ENCODE measurements at places on chromosomes 1 and 21. TPM values are rescaled to one million over a fixed set of nuclear protein-coding genes. Genes with fewer than 3 reads are reported as not detected.

Gene KRTAP21-3
- total RNA-seq = not detected

Gene HSD3B2
- not detected for total RNA-seq

Gene FMO5
- total RNA-seq = 0.77 TPM

Gene PDC
- total RNA-seq = not detected

Gene LCE1C
- total RNA-seq = not detected

Gene LMOD1
- total RNA-seq = 19.4 TPM

Gene ADAM30
- total RNA-seq = not detected

Gene CFHR2
- total RNA-seq = not detected

Gene SLC9C2
- not detected for total RNA-seq

Gene STRIP1
- 55.3 TPM for total RNA-seq

Gene PKNOX1
- 30.0 TPM for total RNA-seq

Gene ATF3
- total RNA-seq = 4.6 TPM

Gene MXRA8
- total RNA-seq = 203 TPM

Gene CGN
- total RNA-seq = 0.11 TPM

Gene NPHS2
- not detected for total RNA-seq

Gene INPP5B
- total RNA-seq = 33.0 TPM

Gene AMPD1
- not detected for total RNA-seq

Gene FASLG
- not detected for total RNA-seq

Gene TMPRSS15
- not detected for total RNA-seq

Gene PPP2R5A
- total RNA-seq = 34.9 TPM

Gene AIRE
- under 0.01 TPM for total RNA-seq

Gene MFAP2
- 8.0 TPM for total RNA-seq

Gene CRP
- not detected for total RNA-seq

Gene ATAD3B
- 35.3 TPM for total RNA-seq

Gene HENMT1
- 1.7 TPM for total RNA-seq

Gene KCNE2
- total RNA-seq = not detected

Gene VAV3
- total RNA-seq = 0.77 TPM
